ENCODE measurements at places on chromosomes 3 and 15.

- no peak for DNase-seq
Measured at GRCh38 chr3:196220587-196220986, 4.3 kb downstream of the SLC51A start.

GRCh38 chr3:46405301-46406019 lies 1.4 kb downstream of the CCR5AS start:
- DNase-seq = no peak

- DNase-seq = no peak
Measured at GRCh38 chr3:59189526-59189925, 139.7 kb upstream of the CFAP20DC start.

- DNase-seq = no peak
Measured at GRCh38 chr15:22813844-22814243, 24.6 kb upstream of the NIPA2 start.

DNA sequence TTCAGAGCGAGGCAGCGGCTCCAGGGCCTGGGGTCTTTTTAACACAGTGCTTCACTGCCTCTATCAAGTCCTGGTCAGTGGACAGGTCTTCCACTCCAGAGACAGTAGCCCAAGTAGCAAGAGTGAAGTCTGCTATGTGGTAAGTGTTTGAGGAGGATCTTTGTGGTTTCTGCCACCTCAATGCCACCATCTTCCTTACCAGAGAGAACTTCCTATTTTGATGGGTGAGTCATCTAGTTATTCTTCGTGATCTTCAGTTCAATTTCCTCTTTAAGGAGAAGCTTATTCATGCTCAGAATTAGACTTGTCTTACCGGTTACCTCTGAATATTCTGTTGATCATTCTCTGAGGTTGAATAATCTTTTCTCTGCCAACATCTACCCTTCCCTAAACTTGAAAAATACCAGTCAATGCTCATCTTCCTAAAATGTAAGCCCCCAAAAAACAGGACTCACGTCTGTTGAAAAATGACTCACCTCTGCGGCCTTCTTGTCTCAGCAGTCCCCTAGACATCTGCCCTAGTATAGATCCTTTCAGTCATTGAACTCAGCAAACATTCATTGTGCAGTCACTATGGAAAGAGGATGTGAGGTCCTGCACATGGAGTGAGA lies 32.2 kb upstream of the BCL6 start:
- no peak for DNase-seq

DNA sequence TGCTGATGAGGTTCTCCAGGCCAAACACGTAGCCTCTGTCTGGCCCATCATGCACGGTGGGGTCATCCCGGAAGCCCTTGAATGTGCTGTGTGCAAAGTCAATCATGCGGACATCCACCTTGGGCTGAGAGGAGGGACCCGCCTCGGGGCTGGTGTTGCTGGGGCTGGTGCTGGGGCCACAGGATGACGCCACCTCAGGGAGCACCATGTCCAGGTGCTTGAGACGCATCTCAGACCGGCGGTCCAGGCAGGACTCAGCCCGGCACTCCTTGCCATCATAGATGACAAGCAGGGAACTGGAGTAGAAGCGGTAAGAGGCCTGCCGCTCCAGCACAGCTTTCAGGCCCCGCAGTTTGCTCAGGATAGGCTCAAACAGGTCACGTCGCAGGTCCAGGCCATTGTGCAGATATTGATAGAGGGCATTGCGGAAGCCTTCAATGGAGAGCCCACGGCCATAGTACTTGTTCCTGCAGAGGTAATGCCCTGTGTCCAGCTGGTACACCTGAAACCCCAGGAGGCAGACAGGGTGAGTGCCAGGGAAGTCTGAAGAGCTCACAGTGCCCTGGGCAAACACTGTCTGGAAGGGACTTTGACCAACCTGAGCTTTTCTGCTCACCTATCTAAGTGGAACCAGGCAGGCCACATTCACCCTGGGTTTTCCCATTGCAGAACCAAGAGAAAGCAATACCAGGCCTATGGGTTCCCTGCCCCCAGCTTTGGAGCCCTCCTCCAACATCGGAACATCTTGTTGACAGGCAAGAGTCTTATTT lies 3.6 kb upstream of the GMPPB start:
- DNase-seq = no peak

All from ACHN (cell line).